Progenitor cell of endocrine pancreas (in vitro differentiated cells): ENCODE measurements at places on chromosomes 7 and 10. TPM values are rescaled to one million over a fixed set of nuclear protein-coding genes. Genes with fewer than 3 reads are reported as not detected.

Gene AKR1C4
- 0.48 and 0.84 TPM in 2 replicates for total RNA-seq

Gene TRIM74
- total RNA-seq, result 2.1 and 2.4 TPM in 2 replicates

Gene LRRC17
- 1.3 and 2.3 TPM in 2 replicates for total RNA-seq

Gene PAX4
- total RNA-seq, result 23.6 and 25.1 TPM in 2 replicates

Gene DGKI
- total RNA-seq, result 0.41 and 0.91 TPM in 2 replicates

Gene AKR1D1
- 3.4 and 5.4 TPM in 2 replicates for total RNA-seq

Gene ANKRD16
- total RNA-seq, result 16.8 and 18.0 TPM in 2 replicates

Gene MINDY3
- 24.9 and 26.2 TPM in 2 replicates for total RNA-seq

Gene GSTO2
- 9.6 and 9.8 TPM in 2 replicates for total RNA-seq

Gene VGF
- total RNA-seq, result 0.96 and 1.8 TPM in 2 replicates

Gene VSTM4
- total RNA-seq, result 0.22 and 0.40 TPM in 2 replicates

DNA sequence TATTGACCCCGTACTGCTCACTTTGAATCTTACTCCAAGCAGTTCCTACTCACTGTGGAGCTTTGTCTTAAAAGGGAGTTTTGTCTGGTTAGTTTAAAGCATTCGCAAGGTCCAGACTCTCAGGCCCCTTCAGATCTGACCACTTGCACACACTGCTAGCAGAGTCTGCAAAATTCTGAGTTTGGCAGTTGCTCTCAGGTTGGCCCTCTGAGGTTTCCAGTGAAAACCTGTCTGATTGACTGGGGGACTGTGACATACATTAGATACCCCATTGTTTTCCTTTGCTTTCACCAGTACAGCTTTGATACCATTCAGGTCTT, 149.2 kb downstream of the XPNPEP1 start:
- no peak overlapping the region for H3K27ac ChIP-seq
- no peak for DNase-seq

DNA sequence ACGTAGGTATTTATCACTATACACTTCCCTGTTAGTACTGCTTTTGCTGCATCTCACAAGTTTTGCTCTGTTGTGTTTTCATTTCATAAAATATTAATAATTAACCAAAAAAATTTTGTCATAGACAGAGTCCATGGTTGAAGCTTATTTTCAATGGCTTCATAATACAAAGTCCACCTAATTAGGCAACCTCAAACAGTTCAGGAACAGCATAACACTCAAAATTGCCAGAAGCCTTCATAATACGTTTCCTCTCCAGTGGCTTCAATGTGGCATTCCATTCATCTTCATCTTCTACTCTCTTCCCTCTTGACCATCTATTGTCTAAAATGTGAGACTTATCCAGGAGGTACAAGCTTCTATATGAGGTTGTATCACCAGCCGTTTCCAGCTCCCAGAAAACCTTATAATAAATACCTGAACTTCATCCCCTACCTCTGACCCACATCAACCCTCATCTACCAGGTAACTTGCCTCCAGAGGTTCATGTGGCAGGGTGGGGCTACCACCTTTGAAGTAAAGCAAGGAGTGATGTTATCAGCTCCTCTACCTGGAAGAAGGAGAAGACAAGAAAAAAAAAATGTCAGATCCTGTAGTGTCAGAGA, 337.3 kb downstream of the MALRD1 start:
- H3K4me1 ChIP-seq, result no peaks in the 10 kb centered on the region
- no peaks in the 10 kb centered on the region for H3K36me3 ChIP-seq
- no peak overlapping the region for H3K4me3 ChIP-seq
- no peak for DNase-seq

DNA sequence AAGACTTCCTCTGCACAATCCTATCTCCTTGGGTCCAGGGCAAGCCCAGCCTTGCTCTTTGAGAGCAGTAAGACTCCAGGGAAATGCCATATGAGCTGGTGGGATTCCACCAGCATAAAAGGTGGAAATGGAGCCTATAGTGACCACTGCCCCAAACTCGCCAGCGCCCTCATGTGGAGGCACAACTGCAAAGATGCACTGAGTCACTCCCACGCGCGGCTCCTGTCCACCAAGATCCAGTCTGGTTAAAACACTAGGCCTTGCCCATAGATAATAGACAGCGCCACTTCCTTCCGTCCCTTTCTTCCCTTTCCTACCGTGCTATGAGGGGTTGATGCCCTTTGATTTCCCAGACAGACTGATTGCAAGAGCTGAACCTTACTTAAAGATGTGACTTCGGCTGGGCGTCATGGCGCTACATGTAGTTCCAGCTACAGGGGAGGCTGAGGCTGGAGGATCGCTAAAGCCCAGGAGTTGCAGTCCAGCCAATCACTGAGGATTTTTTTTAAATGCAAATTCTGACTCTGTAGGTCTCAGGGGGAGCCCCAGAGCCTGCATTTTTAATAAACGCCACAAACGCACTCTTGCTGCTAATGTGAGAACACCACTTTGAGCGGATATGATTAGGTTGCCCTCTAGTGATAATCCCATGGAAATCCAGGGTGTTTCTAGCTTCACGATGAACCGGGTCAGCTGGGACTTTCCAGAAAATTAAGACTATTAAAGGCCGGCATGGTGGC, 136.5 kb downstream of the EPC1 start:
- no peak overlapping the region for H3K27ac ChIP-seq
- H3K4me1 ChIP-seq, result no peaks in the 10 kb centered on the region
- H3K4me3 ChIP-seq, result no peak overlapping the region
- no peaks in the 10 kb centered on the region for H3K36me3 ChIP-seq

DNA sequence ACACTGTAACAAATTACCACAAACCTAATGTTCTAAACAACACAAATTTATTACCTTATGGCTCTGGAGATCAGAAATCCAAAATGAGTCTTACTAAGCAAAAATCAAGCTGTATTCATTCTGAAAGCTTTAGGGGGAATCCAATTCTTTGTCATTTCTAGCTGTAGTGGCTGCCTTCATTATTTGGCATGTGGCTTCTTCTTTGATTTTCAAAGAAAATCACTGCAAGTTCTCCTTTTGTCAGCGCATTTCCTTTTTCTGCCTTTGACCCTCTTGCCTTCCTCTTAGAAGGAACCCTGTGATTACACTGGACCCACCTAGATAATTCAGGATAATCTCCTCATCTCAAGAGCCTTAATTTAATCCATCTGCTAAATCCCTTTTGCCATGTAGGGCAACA, 36.9 kb downstream of the ZPBP start:
- H3K4me3 ChIP-seq, result no peak overlapping the region
- DNase-seq, result no peak
- H3K36me3 ChIP-seq, result no peaks in the 10 kb centered on the region
- no peaks in the 10 kb centered on the region for H3K27me3 ChIP-seq
- H3K4me1 ChIP-seq, result no peaks in the 10 kb centered on the region
- no peak overlapping the region for H3K27ac ChIP-seq

- no peak overlapping the region for H3K27ac ChIP-seq
- H3K36me3 ChIP-seq, result no peaks in the 10 kb centered on the region
- no peak for DNase-seq
- peaks cover 4% of the 10 kb centered on the region for H3K27me3 ChIP-seq
- H3K4me3 ChIP-seq, result no peak overlapping the region
Measured at GRCh38 chr10:86113501-86113900, 253.1 kb downstream of the GRID1 start.

- H3K4me3 ChIP-seq, result no peak overlapping the region
- H3K27ac ChIP-seq, result no peak overlapping the region
- no peak for DNase-seq
- no peaks in the 10 kb centered on the region for H3K27me3 ChIP-seq
- no peaks in the 10 kb centered on the region for H3K4me1 ChIP-seq
Measured at GRCh38 chr7:38451840-38452239, 178.4 kb upstream of the TARP start.

DNA sequence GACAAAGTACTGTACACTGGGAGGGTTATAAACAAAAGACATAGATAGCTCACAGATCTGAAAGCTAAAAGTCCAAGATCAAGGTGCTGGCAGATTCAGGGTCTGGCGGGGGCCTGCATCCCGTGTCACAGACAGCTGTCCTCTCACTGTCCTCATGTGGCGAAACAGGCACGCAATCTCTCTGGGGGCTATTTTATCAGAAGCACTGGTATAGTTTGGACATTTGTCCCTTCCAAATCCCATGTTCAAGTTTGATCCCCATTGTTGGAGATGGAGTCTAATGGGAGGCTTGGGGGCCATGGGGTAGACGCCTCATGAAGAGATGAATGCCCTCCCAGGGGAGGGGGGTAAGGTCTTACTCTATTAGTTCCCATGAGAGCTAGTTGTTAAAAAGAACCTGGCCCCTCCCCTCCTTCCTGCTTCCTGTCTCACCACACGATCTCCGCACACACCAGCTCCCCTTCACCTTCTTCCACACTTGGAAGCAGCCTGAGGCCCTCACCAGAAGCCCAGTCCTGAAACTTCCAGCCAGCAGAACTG, 72.5 kb upstream of the UCN3 start:
- H3K27me3 ChIP-seq, result no peaks in the 10 kb centered on the region
- H3K27ac ChIP-seq, result no peak overlapping the region
- H3K4me1 ChIP-seq, result no peaks in the 10 kb centered on the region
- no peaks in the 10 kb centered on the region for H3K36me3 ChIP-seq

- H3K4me3 ChIP-seq, result peak overlapping the region; percentile 76
- H3K36me3 ChIP-seq, result no peaks in the 10 kb centered on the region
Measured at GRCh38 chr10:23694446-23694920, 255.6 kb downstream of the OTUD1 start.

DNA sequence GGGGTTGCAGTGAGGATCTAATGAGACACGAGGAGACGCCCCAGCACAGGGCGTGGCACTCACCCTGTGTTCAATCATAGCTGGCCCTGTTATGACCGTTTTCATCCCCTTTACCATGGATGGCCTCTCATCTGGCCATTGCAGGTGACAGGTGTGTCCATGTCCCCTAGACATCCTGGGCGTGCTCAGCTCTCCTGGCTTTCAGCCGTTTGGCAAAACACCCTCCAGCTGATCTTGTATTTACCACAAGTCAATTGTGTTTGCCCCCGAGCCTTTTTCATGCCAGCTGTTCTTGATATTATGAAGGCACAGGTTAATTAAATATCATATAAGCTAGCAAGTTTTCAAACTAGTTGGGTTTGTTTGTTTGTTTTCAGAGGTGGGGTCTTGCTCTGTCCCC, 97.1 kb downstream of the CHST15 start:
- peaks cover 4% of the 10 kb centered on the region for H3K4me1 ChIP-seq
- H3K4me3 ChIP-seq, result no peak overlapping the region
- no peak overlapping the region for H3K27ac ChIP-seq
- no peak for DNase-seq
- peaks cover 52% of the 10 kb centered on the region for H3K27me3 ChIP-seq
- H3K36me3 ChIP-seq, result no peaks in the 10 kb centered on the region

- H3K4me3 ChIP-seq, result peak overlapping the region; percentile 40
- DNase-seq, result no peak
- H3K27ac ChIP-seq, result peak overlapping the region; percentile 85
Measured at GRCh38 chr10:77909749-77910375, 16.7 kb downstream of the DLG5 start.

GRCh38 chr10:58158806-58159205, 108.9 kb downstream of the IPMK start:
- DNase-seq, result no peak
- H3K4me1 ChIP-seq, result no peaks in the 10 kb centered on the region
- no peak overlapping the region for H3K27ac ChIP-seq
- H3K27me3 ChIP-seq, result no peaks in the 10 kb centered on the region
- no peak overlapping the region for H3K4me3 ChIP-seq

DNA sequence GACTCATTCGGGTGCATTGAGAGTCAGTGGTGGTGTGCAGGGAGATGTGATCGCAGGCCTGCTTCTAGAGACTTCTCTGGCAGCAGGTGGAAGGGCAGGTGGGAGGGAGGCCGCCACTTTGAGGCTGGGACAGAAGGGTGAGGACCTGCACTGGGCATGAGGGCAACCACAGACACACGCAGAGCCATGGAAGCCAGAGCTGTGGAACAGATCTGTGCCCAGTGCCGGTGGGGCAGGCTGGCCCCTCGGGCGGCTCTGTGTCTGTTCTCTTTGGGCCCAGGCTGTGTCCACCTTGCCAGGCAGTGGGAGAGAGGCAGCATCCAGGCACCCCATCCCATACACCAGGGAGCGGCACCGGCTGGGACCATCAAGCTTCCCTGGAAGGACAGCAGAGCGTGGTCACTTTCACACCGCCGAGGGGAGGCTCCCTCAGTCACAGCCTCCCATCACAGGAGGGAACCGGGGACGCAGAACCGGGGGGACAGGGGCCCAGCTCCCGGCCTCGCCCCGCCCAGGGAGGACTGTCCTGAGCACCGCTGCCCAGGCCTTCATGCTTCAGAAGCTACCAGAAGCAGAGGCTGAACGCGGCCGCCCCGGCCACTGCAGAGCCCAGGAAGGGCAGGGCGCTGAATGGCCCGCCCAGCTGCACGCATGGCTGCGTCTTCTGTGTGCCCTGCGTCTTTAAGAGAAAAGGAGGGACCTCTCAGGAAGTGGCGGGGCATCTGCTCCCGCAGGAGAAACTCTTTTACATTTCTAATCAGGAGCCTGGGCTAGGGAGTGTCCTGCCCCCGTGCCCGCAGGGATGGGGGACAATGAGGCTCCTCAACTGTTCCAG, 32.1 kb downstream of the EN2 start:
- H3K4me1 ChIP-seq, result peaks cover 3% of the 10 kb centered on the region
- H3K27ac ChIP-seq, result peak overlapping the region; percentile 15
- H3K27me3 ChIP-seq, result peaks cover 84% of the 10 kb centered on the region
- peak overlapping the region; percentile 42 for H3K4me3 ChIP-seq

GRCh38 chr10:68895041-68895440, 6.1 kb upstream of the DDX50 start:
- H3K36me3 ChIP-seq, result no peaks in the 10 kb centered on the region
- peaks cover 1% of the 10 kb centered on the region for H3K4me1 ChIP-seq
- no peak overlapping the region for H3K27ac ChIP-seq
- no peak overlapping the region for H3K4me3 ChIP-seq
- H3K27me3 ChIP-seq, result no peaks in the 10 kb centered on the region

DNA sequence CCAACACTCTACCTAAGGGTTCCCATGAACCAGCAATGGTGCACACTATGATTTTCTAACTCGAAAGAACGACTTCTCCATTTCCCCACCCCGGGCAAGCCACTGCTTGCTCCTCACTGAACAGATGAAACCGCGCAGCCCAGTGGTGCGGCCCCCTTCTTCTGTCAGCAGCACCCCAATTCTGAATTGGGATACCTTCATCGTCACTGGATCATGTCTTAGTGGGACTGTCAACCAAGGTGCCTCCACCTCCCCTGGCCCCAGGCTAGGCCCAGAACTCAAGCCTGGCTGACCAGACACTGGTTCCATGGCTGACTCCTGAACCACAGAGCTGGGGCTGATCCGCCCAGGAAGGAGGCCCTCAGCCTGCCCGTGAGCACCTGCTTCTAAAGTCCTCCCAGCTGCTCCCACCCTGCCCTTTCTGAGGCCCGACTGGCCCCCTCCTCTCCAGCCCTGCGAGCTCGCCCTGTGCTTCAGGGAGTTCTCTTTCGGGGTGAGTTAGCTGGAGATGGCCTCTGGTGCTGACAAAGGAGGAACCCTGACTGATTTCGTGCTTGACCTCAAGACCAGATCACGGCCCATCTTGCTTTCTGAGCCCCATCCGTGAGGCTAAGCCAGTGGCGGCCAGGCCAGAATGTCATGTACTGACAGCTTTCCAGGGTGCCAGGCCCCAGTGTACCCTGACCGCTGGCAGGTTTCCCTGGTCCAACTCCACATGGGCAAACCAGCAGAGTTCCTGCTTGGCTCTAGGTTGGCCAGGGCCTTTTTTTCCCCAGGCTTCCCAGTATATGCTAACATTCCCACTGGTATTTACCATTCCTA, 44.5 kb downstream of the FAM53B start:
- H3K27me3 ChIP-seq, result no peaks in the 10 kb centered on the region
- no peak for DNase-seq
- H3K4me1 ChIP-seq, result peaks cover 10% of the 10 kb centered on the region
- no peak overlapping the region for H3K27ac ChIP-seq
